ENCODE measurements at places on chromosomes 4 and X.

DNA sequence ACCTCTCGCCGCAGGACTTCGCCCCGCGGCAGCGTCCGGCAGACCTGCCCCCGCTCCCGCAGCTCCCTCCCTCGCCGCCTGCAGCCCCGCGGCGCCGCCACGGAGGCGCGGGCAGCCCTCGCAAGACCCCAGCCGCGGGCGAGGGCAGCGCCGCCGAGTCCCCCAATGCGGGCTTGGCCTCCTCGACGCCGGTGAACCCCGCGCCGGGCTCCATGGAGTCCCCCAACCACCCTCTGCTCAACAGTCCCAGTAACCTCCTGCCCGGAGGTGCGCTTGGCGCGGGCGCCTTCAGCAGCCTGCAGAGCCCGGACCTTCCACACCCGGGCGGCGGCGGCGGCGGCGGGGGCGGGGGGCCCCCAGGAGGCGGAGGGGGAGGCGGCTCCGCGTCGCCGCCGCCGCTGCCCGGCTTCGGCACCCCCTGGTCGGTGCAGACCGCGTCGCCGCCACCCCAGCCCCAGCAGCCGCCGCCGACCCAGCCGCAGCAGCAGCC is 1.2 kb downstream of the CPEB2 start:
- no peak for DNase-seq

GRCh38 chr4:89741768-89742167 is 95.2 kb downstream of the SNCA start:
- DNase-seq = no peak

GRCh38 chrX:69551421-69552009 is 47.4 kb downstream of the NALF2 start:
- DNase-seq = no peak

GRCh38 chr4:86608757-86609375 is 14.8 kb downstream of the PTPN13 start:
- no peak for DNase-seq

DNA sequence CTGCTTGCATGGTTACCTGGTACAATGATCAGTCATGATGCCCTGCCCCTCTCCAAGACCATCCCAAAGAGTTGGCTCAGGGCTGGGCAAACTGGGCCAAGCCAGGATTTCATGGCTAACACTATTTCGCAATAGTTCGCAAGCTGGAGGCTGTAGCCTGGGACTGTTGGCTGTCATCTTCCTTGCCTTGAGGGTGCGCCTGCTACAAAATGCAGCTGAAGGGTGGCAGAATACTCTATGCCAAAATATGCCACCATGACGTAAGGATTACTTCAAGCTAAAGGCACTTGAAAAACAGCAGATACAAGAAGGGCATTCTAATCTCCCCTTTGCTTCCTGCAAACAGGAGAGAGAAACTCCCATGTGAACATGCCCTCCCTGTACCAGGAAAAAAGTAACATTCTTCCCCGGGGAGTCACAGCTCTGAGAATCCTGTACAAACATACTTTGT is 21.0 kb downstream of the SAT1 start:
- DNase-seq = no peak

- no peak for DNase-seq
These were observed 333.9 kb downstream of the SH2D1A start for GRCh38 chrX:124680287-124680686.

DNA sequence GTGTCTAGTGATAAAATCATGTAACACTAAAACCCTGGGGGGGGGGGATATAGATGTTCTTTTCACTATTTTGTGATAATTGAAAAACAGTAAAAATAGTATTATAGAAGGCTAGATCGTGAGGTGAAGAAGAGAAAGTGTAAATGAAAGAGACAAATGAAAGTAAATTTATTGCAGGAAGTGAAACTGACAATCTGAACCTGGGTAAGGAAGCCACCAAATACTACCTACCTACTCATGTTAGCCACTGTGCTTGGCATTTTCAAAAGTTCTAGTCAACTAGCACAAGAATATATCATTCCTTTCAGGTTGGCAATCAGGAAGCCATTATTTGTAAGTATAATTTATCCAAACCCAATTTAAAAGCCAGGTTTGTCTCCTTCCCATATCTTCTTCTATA is 1366.1 kb downstream of the FAM133A start:
- DNase-seq = no peak

Measured in C1 segment of cervical spinal cord (tissue), 14 donors.